ENCODE measurements at places on chromosomes 4 and X. TPM values are rescaled to one million over a fixed set of nuclear protein-coding genes. Genes with fewer than 3 reads are reported as not detected.

DNA sequence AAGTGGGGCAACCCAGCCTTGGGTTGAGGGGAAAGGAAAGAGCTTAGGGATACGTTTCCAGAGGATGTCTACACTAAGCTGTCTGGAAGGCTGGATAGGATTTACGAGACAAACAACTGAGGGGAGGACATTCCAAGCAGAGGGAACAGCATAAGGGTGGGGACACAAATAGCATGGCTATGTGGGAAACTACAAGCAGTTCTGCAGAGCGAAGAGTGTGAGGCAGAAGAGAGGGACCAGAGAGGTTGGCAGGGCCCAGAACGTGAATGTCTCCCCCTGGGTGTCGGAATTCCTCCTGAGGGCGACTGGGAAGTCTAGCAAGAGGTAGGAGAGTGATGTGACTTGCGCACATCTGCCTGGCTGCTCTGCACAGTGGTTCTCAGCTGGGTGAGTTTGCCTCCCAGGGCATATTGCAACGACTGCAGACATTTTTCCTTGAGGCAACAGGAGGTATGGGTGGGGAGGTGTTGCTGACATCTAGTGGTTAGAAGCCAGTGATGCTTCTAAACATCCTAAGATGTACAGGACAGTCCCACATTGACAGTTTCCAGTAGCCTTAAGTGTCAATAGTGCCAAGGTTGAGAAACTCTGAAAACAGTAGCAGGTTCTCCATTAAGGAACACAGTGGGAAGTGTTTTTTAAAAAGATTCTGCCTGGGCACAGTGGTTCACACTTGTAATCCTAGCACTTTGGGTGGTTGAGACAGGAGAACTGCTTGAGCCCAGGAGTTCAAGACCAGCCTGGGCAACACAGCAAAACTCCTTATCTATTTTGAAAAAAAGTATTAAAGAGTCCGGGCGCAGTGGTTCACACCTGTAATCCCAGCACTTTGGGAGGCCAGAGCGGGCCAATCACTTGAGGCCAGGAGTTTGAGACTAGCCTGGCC, 9.2 kb downstream of the NDUFA1 start:
- H3K27me3 ChIP-seq: no peaks in the 10 kb centered on the region
- DNase-seq: peak; percentile 1
- no peak overlapping the region for H3K27ac ChIP-seq
- no peak overlapping the region for H3K4me3 ChIP-seq
- no peaks in the 10 kb centered on the region for H3K36me3 ChIP-seq

Gene CCDC158
- not detected for total RNA-seq

GRCh38 chr4:69832326-69833030, 27.5 kb downstream of the SULT1E1 start:
- no peaks in the 10 kb centered on the region for H3K4me1 ChIP-seq
- no peaks in the 10 kb centered on the region for H3K36me3 ChIP-seq
- H3K4me3 ChIP-seq: no peak overlapping the region
- H3K27ac ChIP-seq: peak overlapping the region; percentile 43

Gene FAM47E
- not detected for total RNA-seq

GRCh38 chr4:150009533-150009932, 68.7 kb upstream of the DCLK2 start:
- DNase-seq: no peak
- H3K4me1 ChIP-seq: no peaks in the 10 kb centered on the region
- no peak overlapping the region for H3K27ac ChIP-seq
- H3K27me3 ChIP-seq: no peaks in the 10 kb centered on the region

Data from CD8-positive, alpha-beta memory T cell (primary cell).